ENCODE measurements at places on chromosomes 1 and 21.

DNA sequence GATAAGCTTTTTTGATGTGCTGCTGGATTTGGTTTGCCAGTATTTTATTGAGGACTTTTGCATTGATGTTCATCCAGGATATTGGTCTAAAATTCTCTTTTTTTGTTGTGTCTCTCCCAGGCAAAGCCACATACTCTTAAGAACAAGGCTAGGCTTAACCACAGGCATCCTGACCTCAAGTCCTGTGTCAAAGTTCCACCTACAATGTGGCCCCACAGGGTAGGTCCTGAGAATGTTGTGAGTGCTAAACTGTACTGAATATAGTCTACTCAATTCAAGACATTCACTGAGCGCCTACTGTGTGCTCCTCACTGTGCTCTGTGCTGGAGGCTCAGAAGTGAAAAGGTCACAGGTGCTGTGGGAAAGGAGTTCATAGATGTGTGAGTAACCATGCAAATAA lies 20.6 kb downstream of the DDAH1 start:
- DNase-seq: no peak

DNA sequence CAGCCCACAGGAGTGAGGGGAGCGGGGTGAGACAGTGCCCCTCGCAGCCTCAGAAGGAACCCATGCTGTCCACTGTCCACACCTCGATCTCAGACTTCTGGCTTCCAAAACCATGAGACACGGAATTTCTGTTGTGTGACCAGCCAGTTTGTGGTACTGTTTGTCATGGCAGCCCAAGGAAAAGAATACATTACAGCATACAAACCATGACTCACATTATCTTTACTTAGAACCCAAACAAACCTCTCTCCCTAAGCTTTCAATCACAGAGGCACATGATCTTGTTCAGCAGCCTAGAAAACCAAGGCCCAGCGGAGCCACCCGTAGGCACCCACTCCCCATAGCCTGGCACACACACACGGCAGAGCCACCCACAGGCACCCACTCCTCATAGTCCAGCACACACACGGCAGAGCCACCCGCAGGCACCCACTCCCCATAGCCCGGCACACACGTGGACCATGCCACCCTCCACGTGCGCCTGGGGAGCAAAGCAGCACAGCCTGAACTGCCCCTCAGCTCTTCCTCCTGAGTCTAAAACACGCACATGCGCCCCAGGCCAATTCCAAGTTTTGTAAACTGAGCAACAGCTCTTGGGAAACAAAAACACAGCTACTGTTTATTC lies 458 bp upstream of the KRTAP10-4 start:
- DNase-seq: no peak

- no peak for DNase-seq
Observed at GRCh38 chr1:1422465-1423244, 1.6 kb upstream of the ANKRD65 start.

DNA sequence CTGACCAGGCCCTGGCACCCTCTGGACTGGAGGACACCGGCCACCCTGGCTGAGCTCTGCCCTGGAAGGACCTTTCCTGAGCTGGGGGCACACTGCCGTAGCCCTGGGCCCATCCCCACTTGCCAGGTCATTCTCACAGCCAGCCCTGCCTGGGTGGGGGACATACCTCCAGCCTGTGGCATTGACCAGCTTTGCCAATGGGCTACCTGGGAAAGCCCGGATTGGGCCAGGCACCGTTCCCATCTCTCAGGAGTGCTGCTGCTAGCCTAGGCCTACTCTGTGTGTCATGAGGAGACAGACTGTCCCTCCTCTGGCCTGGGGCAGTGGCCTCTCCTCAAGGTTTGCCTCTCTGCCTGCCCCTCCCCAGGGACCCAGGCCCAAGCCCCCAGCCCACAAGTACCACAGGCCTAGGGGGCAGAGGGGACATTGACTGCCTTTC lies 40.0 kb downstream of the COQ8A start:
- DNase-seq: no peak
